ENCODE measurements at places on chromosomes 6 and 20.

DNA sequence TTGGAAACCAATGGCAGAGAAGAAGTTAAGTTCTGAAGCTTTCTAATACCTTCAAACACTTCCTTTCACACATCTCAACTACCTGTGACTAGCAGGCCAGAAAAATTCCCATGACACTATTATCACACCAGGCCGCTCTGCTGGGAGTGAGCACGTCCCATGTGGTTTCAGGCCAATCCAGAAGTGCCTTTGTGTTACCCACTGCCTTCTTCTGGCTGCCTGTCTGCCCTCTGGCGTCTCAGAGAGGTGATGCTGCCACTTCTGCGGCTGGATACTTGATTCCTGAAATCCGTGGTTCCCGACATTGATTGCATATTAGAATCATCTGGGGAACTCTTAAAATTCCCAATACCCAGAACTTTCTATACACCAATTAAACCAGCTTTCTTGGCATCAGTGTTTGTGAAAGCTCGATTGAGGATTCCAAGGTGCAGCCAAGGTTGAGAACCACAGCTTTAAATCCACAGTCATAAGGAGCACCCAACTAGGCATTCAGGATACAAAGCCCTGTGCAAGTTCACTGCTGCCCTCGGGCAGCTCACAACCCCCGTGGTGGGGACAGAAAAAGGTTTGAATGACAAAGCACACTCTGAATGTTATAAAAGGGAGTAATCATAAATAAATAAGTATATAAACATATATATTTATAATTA, 65.6 kb downstream of the STMND1 start:
- peak; percentile 7 for DNase-seq

DNA sequence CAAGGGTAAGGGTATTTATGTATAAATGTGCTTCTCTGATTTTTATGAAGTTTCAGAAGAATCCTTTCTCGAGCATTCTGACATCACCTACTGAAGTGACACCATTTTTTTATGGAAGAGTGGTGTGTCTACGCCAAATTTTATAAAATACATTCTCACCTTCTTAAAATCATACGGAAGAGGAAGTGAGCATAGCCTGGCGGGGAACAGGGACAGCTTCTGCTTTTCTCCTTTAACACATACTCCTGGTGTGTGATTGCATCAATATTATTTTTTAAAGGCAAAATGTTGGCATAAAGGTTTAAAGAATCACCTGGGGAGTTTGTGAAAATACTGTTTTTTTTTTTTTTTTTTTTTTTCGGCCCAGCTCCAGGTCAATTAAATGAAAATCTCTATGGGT, 733.6 kb upstream of the MAN1A1 start:
- DNase-seq: no peak

- DNase-seq: no peak
Observed at GRCh38 chr6:35025232-35026188, 115.6 kb downstream of the TCP11 start.

- no peak for DNase-seq
Observed at GRCh38 chr6:135667691-135668455, 170.3 kb upstream of the AHI1 start.

GRCh38 chr6:133431031-133431430, 189.9 kb downstream of the EYA4 start:
- DNase-seq: no peak

- no peak for DNase-seq
Observed at GRCh38 chr6:87401832-87402231, 5.9 kb upstream of the CFAP206 start.

GRCh38 chr6:150929416-150929815, 63.9 kb downstream of the MTHFD1L start:
- DNase-seq: no peak

DNA sequence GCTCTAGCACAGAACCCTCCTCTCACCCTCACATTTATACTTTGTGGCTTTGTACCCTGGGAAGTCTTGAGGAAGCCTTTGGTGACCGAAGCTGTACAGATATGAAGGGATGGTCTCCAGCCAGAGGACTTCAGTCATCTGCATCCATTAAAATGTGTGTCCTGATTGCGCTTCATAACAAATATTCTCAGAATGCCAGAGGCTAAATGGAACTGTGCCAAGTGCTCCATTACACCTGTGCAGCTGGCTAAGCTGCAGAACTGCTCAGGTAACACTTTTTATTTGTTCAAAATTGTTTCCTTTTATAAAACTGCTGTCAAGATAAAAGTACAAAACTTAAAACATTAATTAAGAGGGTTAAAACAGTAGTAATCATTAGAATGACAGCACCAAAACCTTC, 22.3 kb downstream of the TPBG start:
- no peak for DNase-seq

DNA sequence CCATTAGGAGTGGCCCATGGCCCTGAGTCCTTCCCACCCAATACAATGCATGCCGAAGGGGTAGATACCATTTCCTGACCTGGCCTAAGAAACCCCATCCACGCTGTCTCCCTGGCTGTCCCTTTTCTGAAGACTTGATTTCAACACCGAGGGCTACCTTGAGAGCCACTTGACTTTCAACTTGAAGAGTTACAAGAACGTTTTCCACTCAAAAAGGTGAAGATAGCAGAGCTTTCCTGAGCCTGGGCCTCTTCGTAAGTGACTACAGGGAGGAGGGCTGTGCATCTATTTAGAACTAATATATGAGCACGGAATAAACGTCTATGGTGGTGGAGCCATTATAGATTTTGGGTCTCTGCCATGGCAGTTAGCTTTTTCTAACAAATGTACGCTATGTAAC, 14.4 kb upstream of the PPP1R14C start:
- DNase-seq: no peak

- DNase-seq: no peak
Observed at GRCh38 chr6:53512626-53513025, 32.3 kb downstream of the GCLC start.

- DNase-seq: no peak
Observed at GRCh38 chr6:15906420-15907016, 222.4 kb upstream of the MYLIP start.

DNA sequence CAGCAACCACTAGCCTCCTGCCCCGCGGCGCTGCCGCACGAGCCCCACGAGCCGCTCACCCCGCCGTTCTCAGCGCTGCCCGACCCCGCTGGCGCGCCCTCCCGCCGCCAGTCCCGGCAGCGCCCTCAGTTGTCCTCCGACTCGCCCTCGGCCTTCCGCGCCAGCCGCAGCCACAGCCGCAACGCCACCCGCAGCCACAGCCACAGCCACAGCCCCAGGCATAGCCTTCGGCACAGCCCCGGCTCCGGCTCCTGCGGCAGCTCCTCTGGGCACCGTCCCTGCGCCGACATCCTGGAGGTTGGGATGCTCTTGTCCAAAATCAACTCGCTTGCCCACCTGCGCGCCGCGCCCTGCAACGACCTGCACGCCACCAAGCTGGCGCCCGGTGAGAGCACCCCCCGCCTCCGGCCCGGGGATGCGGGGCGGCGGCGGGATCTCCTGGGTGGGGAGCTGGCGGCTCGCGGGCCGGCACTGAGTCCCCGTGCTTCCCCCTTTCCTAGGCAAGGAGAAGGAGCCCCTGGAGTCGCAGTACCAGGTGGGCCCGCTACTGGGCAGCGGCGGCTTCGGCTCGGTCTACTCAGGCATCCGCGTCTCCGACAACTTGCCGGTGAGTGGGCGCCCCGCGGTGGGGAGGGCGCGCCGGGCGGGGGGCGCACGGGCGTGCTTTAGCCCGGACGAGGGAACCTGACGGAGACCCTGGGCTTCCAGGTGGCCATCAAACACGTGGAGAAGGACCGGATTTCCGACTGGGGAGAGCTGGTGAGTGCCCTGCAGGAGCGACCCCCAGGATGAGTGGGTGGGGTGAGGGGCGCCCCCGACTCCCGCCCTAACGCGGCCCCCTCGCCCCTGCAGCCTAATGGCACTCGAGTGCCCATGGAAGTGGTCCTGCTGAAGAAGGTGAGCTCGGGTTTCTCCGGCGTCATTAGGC, 585 bp downstream of the PIM1 start:
- DNase-seq: peak; percentile 72

DNA sequence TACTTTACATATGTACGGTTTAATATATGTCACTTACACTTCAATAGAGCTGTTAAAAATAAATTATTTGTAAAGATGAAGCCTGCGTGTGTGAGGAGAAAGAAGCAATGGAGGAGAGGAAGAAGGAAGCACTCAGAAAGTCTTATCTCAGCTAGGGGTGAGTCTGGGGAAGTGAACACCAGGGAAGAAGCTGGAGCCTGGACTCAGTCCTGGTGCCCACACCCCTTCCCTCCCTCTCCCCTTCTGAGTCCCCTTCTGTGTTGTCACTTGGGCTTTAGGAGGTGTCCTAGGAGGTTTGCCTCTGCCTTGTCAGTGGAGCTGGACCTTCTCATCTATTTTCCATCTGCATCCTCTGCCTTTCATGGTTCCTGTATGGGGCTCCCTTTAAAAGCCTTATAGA, 1.9 kb downstream of the SIRPB2 start:
- DNase-seq: no peak

- DNase-seq: no peak
Observed at GRCh38 chr20:733861-734260, 34.4 kb downstream of the SLC52A3 start.

- no peak for DNase-seq
Observed at GRCh38 chr6:13383328-13384163, 55.2 kb upstream of the TBC1D7 start.

DNA sequence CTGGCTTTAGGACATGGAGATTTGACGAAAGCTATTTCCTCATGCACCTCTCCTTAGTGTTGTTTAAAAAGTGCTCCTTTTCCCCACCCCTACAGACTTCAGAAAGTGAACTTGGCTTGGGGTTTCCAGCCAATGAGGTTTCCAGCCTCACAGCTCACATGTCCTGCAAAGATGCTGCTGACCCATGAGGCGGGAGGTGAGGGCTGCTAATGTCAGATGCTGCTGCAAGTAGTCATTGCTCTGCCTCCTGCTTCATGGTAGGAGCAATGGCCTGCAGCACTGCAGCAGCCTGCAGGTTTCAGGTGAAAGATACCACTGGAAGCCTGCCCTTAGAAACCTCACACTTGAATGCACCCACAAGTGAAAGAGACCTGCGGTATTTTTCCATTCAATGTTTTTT, 112.8 kb downstream of the LAMP5 start:
- DNase-seq: no peak

DNA sequence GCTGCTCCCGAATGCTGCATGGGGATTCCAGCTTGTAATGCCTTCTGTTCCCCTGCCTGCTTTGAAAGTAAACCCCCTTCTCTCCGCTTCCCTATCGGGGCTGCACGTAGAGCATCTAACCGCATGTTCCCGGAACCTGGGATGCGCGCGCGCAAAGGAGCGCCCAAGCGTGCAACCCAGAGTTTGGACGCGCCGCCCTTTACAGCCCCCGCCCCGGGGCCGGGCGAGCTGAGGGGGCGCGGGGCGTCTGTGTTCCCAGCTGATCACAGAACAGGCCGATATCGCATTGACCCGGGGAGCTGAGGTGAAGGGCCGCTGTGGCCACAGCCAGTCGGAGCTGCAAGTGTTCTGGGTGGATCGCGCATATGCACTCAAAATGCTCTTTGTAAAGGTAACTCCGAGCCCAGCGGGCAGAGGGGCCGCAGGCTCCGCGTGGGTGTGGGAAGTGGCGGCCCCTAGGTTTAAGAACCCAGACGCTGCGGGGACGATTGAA, 1.4 kb downstream of the LAMP5 start:
- no peak for DNase-seq

DNA sequence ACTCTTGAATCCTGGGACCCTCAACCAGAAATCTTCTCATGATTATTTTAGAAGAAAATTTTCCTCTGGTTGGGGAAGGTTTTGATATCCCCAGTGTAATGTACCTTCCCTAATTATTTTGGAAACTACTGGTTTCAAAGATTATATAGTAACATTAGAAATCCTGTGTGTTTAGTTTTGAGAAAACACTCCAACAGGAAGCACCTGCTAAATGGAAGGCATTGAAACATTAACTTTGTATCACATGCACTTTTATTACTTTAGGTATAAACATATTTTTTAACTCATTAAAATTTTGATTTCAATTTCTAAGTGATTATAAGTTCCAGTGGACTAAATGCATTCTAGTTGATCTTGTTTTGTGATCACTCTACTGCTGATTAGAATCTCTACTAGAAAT, 109.3 kb downstream of the SESN1 start:
- no peak for DNase-seq
